ENCODE measurements at places on chromosomes 1 and 21.

- DNase-seq = no peak
Measured at GRCh38 chr21:36816561-36817130, 117.7 kb downstream of the SIM2 start.

DNA sequence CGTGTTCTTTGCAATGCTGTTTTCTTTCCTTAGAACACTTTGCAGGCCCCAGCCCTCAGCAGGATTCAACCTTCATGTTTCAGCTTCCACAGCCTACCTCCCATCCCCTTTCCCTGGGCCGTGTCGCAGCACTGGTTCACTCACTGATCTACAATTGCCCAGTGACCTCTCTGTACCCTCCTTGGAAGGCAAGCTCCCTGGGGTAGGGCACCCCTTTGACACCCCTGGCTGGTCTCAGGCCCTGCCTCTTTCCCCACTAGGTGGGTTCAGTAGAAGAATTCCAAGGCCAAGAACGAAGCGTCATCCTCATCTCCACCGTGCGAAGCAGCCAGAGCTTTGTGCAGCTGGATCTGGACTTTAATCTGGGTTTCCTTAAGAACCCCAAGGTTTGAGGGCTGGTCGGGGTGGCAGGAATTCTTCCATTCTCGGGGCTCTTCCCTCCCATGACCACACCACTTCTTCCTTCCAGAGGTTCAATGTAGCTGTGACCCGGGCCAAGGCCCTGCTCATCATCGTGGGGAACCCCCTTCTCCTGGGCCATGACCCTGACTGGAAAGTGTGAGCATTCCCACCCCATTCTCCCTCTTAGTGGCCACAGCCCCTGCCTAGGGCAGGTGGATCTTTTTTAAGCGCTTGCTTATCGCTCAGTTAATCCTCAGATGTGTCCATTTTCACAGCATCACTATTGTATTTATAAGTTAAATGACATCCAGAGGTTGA, 7.3 kb downstream of the RHOC start:
- no peak for DNase-seq

DNA sequence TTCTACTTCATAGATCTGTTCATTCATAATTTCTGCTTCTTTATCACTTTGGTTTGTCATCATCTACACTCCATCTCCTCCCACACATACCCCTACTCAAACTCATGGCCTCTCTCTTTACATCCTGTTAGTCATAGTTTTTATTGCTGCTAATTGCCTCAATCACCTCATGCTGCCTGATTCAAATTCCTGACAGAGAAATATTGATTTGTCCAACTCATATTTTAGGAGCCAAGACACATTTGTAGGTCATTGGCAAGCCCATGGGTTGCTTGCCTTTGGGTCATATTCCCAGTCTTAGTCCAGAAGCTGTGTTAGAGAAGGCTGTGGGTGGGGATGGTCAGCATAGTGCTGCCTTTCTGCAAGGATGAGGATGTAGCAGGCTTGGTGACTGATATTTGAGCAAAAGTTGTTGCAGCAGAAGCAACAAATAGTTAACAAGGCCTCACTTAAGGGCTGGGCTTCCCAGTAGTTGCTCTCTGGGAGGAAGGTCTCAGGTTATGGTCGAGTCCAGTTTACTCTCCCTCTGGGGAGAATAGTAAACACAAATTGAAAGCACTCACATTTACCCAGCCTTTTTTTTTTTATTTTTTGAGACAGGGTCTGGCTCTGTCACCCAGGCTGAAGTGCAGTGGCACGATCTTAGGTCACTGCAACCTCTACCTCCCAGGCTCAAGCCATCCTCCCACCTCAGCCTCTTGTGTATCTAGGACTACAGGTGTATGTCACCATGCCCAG, 22.4 kb upstream of the EPS15 start:
- DNase-seq = no peak

- DNase-seq = peak; percentile 63
Measured at GRCh38 chr1:238898856-238899255, 487.5 kb upstream of the CHRM3 start.

GRCh38 chr1:207818971-207819451, 67.2 kb downstream of the CD46 start:
- DNase-seq = no peak

- peak; percentile 97 for DNase-seq
Measured at GRCh38 chr1:243495442-243496186, 239.8 kb downstream of the SDCCAG8 start.

DNA sequence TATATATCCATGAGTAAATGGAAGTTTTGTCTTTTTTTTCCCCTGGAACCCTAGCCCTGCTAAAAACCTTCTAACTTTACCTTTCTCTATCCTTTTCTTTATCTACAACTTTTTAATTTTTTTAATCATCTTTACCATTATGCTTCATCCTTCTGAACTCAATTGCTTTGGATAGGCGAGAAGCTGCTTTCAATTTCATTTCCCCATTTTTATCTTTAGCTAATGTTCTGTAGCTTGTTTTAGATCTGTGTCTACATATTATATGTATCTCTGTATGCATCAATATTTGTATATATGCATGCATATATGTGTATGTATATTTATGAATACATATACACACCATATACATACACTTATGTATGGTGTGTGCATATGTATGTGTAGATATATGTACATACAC, 57.4 kb downstream of the PTPRC start:
- DNase-seq = peak; percentile 59

DNA sequence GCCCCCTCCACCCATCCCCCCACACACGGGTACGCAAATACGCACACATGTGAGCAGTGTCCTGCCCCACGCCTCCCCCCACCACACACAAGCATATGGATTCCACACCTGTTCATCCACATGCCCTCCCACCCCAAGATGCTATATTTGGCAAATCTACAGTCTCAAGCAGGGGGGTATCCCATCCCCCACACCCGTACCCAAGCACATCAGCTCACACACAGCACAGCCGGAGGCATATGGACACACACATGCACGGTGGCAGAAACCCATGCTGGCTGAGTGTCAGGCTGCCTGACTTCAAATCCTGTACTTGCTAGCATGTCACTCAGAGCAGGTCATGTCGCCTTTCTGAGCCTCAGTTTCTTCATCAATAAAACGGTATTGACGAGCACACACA, 10.6 kb downstream of the COL16A1 start:
- DNase-seq = no peak

GRCh38 chr21:45507523-45507875, 34.7 kb downstream of the SLC19A1 start:
- DNase-seq = no peak

GRCh38 chr1:47661040-47661439, 223.2 kb downstream of the FOXD2 start:
- no peak for DNase-seq

DNA sequence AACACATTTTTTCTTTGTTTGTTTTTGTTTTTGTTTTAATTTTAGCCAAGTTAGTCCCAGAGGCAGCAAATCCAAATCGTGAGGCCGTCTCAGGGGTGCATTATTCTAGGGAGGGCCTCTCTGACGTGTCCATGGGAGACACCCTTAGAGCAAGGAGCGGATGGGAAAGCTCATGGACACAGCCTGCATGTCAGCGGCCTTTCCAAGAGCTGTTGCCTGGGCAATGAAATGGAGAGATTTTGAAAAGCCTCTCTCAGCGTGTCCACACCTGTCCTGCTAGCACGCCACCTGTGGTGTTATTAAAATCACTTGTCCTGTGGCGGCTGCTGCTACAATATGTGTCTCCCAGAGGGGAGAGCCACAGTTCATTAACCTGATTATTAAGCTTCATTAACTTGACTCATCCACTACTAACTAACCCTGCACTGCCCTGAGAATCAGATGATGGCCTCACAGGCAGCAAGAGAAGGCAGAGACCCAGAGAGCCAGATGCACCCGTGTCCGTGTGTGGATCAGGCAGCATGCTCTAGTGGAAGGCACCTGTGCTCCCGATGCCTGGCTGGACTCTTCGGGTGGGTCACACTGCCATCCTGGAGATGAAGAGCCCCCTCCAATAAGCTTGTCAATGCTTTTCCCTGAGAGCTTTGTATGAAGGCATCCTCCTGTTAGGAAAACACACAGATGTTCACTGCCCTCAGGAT, 133.3 kb downstream of the PGBD5 start:
- DNase-seq = no peak

DNA sequence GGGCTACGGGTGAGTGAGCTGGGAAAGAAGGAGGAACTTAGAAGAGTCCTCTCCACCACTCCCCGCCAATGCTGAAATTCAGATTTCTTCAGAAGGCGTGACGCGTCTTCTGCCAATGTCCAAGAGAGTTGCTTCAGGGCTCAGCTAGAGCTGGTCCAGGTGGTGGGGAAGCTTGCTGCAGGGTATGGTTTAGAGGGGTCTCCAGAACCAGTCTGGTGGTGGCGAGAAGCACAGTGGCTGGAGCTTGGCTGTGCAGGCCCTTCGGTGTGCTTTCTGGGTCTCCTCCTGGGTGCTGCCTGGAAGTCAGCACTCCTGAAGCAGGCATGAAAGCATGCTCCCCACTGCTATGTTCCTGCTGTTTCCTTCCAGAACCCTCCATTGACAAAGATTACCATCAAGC, 387.2 kb downstream of the PTPRU start:
- DNase-seq = no peak

DNA sequence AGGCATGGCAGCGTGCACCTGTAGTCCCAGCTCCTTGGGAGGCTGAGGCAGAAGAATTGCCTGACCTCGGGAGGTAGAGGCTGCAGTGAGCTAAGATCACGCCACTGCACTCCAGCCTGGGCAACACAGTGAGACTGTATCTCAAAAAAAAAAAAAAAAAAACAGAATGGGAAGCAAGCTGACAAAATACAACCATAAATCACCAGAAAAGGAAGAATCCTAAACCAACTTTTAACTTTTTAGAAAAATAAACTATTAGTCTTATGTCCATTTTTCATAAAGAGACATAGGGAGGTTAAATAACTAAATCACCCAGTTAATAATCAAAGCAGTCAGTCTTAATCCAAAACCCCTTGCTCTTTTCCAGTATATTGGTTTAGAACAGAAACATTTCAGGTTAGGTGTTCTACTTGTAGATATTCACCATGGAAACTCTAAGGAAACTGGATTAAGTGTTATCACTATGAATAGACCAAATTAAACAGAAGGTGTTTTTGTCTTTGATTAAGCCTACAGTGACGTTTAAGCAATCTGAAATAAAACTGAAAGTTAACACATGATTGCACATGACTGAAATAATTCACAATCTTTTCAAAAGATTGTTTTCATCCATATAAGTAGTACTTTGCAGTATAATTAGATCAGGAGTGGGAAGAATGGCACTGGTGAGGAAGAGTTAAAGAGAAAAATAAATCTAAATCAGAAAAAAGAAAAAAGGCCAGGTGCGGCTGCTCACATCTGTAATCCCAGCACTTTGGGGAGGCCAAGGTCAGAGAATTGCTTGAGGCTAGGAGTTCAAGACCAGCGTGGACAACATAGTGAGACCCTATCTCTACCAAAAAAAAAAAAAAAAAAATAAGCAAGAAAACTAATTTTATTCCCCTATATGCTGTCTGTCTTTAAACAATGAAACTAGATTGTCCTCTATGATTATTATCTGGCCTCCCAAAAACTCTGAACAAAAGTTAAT, 9.6 kb downstream of the CDC42BPA start:
- no peak for DNase-seq

DNA sequence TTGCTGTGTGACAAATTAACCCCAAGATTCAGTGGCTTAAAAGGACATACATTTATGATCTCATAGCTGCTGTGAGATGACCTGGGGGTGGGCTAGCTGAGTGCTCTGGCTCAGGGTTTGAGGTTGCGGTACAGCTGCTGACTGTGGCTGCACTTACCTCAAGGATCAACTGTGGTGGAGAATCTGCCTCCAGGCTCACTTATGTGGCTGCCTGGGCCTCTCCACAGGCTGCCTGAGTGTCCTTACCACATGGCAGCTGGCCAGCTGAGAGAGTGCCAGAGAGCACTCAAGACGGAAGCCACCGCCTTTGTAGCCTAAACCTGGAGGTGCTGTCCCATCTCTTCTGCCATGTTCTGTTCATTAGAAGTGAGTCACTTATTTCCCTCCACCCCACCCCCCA, 5.7 kb downstream of the LRRC71 start:
- peak; percentile 98 for DNase-seq

DNA sequence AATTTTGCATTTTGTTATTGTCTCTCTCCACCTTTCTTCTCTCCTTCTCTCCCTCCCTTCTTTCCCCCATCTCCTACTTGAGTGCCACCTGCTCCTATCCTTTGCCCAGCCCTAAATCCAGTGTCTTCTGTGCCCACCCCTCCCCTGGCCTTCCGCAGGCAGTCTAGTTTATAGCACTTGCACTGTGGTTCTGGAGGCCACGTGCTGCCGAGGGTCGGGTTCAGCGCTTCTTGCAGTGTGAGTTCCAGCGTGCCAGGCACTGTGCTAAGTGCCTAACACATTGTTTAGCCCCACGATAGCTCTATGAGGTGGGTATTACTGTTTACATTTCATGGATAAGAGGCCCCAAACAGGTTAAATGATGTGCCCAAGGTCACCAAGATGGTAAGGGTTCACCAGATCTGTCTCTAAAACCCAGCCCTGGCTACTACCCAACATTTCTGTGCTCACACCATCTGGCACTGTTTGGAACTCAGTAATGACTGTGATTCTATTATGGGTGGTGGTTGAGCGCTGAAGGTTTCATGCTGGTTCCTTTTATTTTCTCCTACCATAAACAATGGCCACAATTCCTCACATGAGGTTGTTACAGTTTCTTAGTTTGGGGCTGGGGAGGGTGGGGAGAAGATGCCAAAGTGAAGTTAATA, 14.1 kb upstream of the ATP1A4 start:
- DNase-seq = peak; percentile 15

- DNase-seq = no peak
Measured at GRCh38 chr1:226985839-226986463, 45.9 kb downstream of the COQ8A start.

DNA sequence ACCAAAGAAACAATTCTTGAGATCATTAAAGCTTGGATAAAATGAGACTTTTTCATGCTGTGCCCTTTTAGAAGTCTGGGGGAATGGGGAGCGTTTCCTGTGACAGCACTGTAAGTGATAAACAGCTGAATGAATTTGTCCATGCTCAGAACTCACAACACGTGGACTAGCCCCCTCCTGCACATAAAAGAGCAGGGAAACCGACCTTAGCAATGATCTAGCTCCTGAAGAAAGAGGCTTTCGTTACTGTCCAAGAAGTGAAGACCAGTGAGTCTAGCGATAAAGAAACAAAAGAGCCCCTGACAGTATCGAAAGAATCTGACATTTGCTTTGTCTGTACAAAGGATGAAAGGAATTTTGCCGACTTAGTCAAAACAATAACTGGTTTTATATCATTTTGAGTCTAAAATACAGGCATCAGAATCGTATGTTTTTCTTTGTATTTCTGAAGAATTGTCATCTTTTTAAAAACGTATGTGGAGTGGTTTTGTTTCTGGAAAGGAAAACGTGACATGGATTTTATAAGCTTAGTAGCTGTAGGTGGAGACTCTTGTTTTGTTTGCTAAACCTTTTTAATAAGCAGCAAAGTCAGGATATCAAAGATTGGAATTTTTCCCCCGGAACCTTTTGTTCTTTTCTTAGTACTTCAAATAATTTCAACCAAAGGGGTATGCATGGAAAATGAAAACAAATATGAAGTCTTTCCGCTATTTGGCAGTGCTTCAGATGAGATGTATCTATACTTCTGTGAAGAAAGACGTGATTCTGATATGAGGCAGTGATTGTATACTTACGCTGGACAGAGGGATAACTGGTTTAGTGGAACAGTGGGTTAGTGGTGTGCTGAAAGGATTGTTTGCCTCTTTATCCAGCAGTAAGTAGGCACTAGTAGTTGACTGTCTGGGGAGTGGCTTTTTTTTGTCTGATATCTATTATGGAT, 61.0 kb downstream of the MAST2 start:
- DNase-seq = no peak

GRCh38 chr1:204463125-204464060, 31.2 kb downstream of the PIK3C2B start:
- no peak for DNase-seq

- peak; percentile 86 for DNase-seq
Measured at GRCh38 chr1:224726441-224727182, 110.5 kb downstream of the CNIH3 start.

- peak; percentile 92 for DNase-seq
Measured at GRCh38 chr21:17476006-17476405, 36.8 kb upstream of the CXADR start.

All from MV-4-11 (cell line).